ENCODE measurements at places on chromosomes 16 and 17.

DNA sequence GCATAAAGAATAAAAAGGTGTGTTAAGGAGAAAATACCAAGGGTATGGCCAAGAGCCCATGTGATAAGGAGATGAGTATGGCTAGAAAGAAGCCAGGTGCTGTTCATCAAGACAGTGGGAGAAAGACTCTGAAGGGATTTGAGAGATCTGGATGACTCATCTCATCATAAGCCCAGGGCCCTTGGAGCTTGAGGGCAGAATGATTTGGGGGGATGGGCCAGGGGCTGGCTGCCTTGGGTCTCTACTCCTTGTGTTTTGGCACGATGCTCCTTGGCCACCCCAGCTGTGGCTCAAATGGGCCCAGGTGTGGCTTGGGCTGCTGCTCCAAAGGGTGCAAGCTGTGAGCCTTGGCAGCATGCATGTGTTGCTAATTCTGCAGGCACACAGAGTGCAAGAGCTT lies 14.5 kb upstream of the TNFRSF13B start:
- no peak for DNase-seq

DNA sequence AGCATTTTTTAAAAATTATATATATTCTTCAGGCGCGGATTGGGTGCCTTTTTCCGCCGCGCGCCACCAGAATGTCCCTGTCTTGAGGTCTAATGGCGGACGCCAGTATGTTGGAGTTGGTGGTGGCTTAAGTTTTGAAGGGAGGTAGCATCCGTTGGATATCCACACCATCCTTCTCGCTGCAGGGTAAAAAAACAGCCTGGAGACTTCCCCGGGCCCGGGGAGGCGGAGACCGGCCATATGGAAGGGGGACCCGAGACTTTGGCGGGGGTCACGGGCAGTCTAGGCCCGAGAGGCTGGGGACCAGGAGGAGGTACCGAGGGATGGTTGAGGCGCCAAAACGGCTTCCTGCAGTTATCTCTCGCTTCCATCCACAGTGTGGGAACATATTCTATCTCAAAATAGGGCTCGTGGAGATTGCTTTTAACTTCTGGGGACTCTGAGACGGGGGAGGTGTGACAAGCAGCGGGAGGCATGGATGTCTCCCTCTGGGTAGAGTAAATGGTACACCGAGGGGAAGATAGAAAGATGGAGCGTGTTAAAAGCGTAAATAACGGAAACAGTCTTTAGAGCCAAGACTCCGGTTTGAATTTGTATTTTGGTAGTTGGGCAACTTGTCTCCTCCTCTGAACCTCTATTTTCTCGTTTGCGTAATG lies at the start of gene SF3B3:
TSS of gene SF3B3 (plus strand) at position 74 of the 656 bp plus-strand sequence. CDS start 2,841 bp downstream, outside the sequence.
- peak; percentile 73 for DNase-seq

GRCh38 chr16:50121721-50122445 lies 31.2 kb upstream of the TENT4B start:
- peak; percentile 89 for DNase-seq

DNA sequence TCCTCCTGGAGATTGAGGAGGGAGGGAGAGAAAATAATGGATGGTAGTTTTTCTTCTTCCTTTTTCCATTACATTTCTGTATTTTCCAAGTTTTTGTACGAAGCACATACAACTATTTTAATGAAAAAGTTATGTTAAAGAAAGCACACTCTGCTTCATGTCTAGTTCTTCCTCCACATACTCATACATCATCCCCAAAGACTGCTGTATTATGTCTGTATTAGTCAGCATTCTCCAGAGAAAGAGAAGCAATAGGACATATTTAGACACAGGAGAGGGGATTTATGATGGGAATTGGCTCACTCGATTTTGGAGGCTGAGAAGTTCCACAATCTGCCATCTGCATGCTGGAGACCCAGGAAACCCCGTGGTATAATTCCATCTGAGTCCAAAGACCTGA lies 10.1 kb upstream of the ACSM2A start:
- DNase-seq, result no peak

DNA sequence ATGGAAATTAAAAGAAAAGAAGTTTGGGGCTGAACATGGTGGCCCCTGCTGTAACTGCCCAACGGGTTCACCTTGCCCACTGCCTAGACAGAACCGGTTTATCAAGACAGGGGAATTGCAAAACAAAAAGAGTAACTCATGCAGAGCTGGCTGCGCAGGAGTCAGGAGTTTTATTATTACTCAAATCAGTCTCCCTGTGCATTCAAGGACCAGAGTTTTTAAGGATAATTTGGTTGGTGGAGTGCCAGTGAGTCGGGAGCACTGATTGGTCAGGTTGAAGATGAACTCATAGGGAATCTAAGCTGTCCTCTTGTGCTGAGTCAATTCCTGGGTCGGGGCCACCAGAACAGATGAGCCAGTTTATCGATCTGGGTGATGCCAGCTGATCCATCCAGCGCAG lies 4.4 kb upstream of the SCPEP1 start:
- DNase-seq, result no peak
